ENCODE measurements at places on chromosomes 16 and 17.
A peak's percentile ranks its signal among the peaks of the same experiment; 100 is the strongest.

- no peak for DNase-seq
Measured at GRCh38 chr16:58041628-58041955, 16.0 kb downstream of the MMP15 start.

DNA sequence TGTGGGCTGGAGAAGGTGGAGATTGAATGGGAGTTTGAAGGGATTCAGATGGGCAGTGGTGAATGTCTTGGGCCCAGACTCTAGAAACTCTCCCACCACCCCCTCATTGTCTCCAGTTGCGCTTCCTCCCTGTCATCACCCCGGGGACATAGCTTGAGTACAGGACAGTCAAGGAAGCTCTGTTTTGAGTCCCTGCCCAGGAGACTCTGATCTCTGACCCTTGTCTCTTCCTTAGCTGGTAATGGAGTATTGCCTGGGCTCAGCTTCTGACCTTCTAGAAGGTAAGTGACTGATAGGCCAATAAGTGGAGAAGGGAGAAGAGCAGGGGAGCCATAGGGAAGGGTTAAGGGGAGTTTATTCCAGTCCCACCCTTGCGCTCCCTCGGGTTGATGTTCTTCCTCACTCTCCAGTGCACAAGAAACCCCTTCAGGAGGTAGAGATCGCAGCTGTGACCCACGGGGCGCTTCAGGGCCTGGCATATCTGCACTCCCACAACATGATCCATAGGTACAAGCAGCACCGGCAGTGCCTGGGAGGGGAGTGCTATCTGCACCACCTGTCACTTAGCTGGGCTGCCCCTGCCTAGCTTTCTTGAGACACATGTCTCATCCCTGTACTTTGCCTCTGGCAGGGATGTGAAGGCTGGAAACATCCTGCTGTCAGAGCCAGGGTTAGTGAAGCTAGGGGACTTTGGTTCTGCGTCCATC is 5.0 kb downstream of the TAOK2 start:
- DNase-seq = no peak

GRCh38 chr17:66275651-66276050 is 26.8 kb upstream of the PRKCA start:
- no peak for DNase-seq

DNA sequence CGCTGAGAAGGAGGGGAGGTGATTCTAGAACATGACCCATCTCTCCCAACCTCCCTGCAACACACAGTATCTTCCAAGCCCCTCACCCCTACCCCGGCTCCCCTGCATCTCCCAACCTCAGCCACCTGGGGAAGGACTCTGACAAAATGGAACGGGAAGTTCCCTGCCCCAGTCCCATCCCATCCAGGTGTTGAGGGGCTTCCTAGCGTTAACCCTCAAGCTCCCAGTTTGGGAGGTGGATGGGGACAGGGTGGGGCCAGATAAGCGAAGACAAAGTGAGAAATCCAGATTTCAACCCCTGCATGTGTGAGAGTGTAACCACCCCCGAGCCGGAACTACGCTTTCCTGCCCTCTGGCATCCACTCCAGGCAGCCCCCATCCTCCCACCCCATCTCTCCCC is 1.8 kb downstream of the ZSCAN10 start:
- no peak for DNase-seq

DNA sequence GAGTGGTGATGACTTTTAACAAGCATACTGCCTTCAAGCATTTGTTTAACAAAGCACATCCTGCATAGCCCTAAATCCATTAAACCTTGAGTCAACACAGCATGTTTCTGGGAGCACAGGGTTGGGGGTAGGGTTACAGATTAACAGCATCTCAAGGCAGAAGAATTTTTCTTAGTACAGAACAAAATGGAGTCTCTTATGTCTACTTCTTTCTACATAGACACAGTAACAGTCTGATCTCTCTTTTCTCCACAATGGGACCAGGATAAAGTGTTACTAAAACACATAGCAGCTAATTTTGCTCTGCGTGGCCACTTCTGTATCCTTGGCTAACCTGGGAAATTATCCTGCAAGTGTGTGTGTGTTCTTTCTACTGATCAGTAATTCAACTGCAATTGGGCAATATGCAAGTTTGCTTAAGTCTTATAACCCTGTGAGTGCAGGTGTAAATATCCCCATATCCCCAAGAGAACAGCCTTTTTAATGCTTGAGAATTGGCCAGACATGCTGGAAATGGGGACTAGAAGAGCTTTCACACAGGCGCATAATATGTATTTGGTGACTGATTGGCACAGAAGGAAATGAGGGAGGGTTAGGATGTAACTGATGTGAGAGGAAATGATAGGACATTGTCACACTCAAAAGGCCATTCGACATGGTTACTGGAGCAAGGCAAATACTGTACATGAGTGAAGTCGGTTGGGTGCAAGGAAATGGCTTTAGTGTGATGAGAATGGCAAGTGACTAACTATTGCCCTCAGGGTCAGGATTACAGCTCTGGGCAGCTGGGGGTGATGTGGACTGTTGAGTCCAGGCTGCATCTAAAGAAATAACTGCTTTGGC is 10.8 kb upstream of the ANKS4B start:
- DNase-seq = no peak

- DNase-seq = peak; percentile 74
Measured at GRCh38 chr17:81277421-81277820, 17.7 kb downstream of the SLC38A10 start.

DNA sequence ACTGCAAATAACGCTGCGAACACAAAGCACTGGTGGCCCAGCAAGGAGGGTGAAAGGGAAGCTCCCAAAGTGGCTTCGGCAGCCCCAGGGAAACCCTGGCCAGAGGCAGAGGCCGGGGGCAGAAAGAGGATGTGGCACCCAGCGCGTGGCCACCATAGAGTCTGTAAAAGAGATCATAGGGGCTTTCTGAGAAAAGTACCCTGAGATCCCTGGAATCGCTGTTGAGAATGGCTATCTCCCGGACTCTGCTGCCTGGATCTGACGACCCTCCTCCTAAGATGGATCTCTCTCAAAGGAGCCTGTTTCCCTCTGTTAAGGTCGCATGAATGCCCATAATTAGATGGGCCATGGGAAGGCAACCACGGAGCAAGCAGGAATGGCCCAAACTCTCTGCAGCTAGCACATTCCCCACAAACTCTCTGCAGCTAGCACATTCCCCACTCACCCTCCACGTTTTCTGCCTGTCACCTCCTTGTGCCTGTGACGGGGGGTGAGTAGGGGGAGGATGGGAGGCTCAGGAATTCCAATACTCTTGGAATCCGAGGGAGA is 364.4 kb downstream of the XYLT1 start:
- peak; percentile 14 for DNase-seq

GRCh38 chr17:2710803-2711607 is 559 bp downstream of the CLUH start:
- DNase-seq = no peak

DNA sequence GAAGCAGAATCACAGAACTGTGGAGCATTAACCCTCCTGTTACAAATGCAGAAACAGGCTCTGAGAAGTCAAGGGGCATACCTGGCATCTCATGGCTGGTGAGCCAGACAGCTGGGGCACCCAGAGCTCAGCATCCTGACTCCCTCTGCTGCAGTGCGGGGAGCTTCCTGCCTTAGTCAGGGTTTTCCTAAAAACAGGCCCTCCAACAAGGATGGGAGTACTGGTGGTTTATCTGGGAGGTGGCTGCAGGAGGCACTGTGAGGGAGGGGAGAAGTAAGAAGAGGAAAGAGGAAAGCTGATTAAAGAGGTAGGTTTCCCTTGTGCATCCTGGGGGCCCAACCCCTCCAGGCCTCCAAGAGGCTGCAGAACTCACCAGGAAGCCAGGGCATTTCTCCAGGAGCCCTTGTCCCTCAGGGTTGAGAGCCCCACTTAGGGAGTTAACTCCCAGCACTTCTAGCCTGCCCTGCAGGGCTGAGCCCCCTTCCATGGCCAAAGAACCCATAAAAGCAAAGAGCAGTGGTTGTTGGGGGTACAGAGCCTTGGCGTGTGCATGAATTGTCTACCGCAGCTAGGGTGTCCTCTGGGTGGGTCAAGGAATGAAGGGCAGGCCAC is 261.5 kb upstream of the RPL38 start:
- no peak for DNase-seq

GRCh38 chr17:30347488-30347887 is 13.6 kb upstream of the TMIGD1 start:
- no peak for DNase-seq

- DNase-seq = no peak
Measured at GRCh38 chr17:67633751-67634211, 84.0 kb upstream of the NOL11 start.

GRCh38 chr17:2253362-2253761 is 50.2 kb downstream of the SMG6 start:
- DNase-seq = no peak

GRCh38 chr16:88303890-88304819 is 78.6 kb upstream of the ZNF469 start:
- DNase-seq = no peak

GRCh38 chr16:2981899-2982250 is 1.6 kb upstream of the PKMYT1 start:
- no peak for DNase-seq

GRCh38 chr17:77572851-77573250 is 385.7 kb upstream of the TNRC6C start:
- no peak for DNase-seq

- no peak for DNase-seq
Measured at GRCh38 chr17:53932386-53932785, 109.7 kb downstream of the KIF2B start.

DNA sequence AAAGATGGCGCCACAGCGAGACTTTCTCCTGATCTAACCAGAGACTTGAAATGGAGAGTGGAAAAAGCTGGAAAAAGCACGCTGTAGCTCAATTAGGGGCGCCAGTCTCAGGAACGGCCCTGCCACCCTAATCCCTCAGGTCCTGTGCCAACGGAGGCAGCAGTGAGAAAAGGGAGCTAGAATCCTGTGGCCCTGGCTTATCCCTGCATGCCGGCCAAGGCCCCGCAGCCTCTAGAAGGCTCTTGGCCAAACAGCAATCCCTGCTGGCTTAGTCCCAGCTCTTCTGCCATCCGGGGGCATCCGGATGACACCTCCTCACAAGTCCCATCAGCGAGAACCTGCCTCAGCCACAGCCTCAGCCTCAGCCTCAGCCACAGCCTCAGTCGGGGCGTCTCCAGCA is 69.8 kb downstream of the MRM3 start:
- no peak for DNase-seq

GRCh38 chr16:14405611-14406537 is 224.2 kb downstream of the PARN start:
- DNase-seq = no peak

- no peak for DNase-seq
Measured at GRCh38 chr16:80564394-80564793, 23.6 kb downstream of the DYNLRB2 start.

DNA sequence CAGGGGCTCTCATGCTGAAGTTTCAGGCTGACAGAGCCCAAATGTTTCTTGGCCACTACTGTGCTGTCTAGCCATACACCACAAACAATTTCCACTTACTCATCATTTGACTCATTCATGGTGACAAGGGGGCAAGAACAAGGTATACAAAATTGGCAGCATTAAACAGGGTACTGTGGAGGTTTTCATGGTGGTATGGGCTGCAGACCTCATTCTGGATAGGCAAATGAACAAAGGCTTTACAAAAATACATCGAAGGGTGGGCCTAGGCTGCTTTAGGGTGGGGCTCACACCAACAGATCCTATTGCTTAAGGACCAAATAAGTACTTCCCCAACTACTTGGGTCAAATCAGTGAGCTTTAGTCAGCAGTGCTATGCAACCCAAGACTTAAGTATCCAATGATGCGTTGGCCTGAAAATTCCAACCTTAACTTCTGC is 53.0 kb downstream of the N4BP1 start:
- no peak for DNase-seq

DNA sequence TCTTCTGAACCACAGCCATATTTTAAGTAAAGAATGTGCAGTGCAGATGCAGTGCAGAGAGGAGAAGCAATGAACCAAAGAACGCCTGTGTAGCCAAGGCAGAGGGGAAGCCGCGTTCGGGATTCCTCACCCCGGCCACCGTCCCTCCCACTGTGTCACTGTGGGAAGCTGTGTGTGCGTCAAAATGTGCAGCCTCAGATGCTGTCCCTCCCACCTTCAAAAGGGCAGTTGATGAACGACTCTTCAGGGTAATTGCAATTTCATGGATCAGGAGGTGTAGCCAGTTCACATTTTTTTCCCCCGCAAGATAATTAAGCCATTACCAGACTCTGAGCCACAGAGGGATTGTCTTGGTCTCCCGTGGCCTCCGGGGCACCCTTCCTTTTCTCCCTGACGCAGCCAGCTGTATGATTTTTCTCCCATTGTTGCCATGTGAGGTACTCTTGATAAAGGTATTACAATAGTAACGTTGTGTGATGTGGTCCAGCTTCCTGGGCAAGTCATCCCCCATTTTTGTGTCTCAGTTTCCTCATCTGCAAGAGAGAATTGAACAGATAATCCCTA is 190.0 kb downstream of the FOXL1 start:
- DNase-seq = no peak

DNA sequence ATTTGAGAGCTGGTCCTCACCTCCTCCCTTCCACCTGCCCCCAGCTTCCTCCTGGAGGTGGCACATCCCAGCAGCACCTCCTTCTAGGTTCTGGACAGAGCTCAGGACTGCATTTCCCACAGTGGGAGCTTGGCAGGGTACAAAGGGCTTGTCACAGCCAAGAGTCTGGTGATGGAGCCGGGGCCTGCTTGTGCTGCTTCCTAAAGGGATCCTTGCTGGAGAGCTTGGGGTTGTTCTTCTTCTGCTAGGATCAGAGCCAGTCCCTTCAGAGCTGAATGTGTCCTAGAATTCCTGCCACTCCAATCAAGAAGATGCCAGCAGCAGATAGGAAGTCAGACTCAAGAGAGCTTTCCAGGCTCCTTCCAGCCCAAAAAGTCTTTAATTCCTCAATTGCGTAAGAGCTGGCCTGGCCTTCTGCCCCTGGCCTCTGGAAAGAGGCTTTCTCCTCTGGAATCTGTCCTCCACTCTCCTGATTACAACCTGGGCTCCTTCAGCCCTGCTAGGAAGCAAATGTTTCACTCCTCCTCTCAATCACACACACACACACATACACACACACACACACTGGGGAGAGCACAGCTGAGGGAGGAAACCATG is 4.4 kb downstream of the CD300E start:
- no peak for DNase-seq

- DNase-seq = peak; percentile 84
Measured at GRCh38 chr17:74569020-74570003, 2.0 kb upstream of the CD300H start.

GRCh38 chr16:5024632-5025031 is 9.1 kb downstream of the NAGPA start:
- DNase-seq = no peak

GRCh38 chr17:50102164-50102991 is 7.2 kb downstream of the PDK2 start:
- peak; percentile 78 for DNase-seq

GRCh38 chr17:37701496-37701898 is 43.4 kb downstream of the HNF1B start:
- no peak for DNase-seq

- no peak for DNase-seq
Measured at GRCh38 chr16:83475108-83475507, 332.7 kb upstream of the HSBP1 start.

- DNase-seq = peak; percentile 52
Measured at GRCh38 chr16:21321736-21322135, 43.6 kb upstream of the CRYM start.

All from Ammon's horn (tissue), 1 donor.